T-helper 2 cell treated with Interferon-gamma antibody and Interleukin-4, amounts not matched to agents 100 ng/mL and 5 ng/mL, for 36 hours (primary cell): ENCODE measurements at places on chromosomes 5 and 9. TPM values are rescaled to one million over a fixed set of nuclear protein-coding genes. Genes with fewer than 3 reads are reported as not detected.

THBS4 gene
- total RNA-seq = 0.61 and 0.68 TPM in 2 replicates

OMD gene
- not detected in 2 replicates for total RNA-seq

PCDHB12 gene
- total RNA-seq = not detected in 2 replicates

QRFP gene
- not detected in 2 replicates for total RNA-seq

CD74 gene
- total RNA-seq = 624 and 634 TPM in 2 replicates

DPM2 gene
- 66.5 and 68.6 TPM in 2 replicates for total RNA-seq

TEX53 gene
- total RNA-seq = not detected in 2 replicates

FAM169A gene
- total RNA-seq = 1.8 and 2.0 TPM in 2 replicates

PTGS1 gene
- 0.43 and 0.45 TPM in 2 replicates for total RNA-seq

SEMA5A gene
- total RNA-seq = 1.1 and 1.3 TPM in 2 replicates

PLPPR1 gene
- not detected in 2 replicates for total RNA-seq

TOR1A gene
- 54.6 and 55.1 TPM in 2 replicates for total RNA-seq

CD72 gene
- 7.0 and 7.3 TPM in 2 replicates for total RNA-seq

SELENOP gene
- 0.07 TPM in 1 of 2 replicates, not detected in the other for total RNA-seq

FABP6 gene
- not detected in 2 replicates for total RNA-seq

OCLN gene
- total RNA-seq = 0.27 and 0.43 TPM in 2 replicates

MEGF9 gene
- 8.7 TPM in 2 replicates for total RNA-seq

SEMA6A gene
- total RNA-seq = not detected in 2 replicates

HTR4 gene
- total RNA-seq = not detected in 2 replicates

MTRR gene
- 69.1 and 75.1 TPM in 2 replicates for total RNA-seq

BTNL3 gene
- total RNA-seq = not detected in 2 replicates

ZFP2 gene
- 0.18 TPM in 1 of 2 replicates, not detected in the other for total RNA-seq
